GM04503 (cell line): ENCODE measurements at places on chromosomes 12 and 14.

DNA sequence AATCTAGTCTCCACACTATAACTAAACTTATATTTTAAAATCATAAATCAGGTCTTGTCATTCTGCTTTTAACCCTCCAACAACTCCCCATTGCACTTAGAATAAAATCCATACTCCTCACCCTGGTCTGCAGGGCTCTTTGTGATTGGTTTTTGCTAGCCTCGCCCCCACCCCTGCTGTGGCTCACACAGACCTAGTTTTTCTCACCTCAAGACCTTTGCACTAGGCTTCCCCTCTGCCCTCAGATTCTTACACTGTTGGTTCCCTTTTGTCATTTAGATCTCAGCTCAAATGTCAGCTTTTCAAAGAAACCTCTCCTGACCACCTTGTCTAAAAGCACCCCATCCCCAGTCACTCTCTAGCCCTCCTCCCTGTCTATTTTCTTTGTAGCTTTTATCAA is 10.7 kb upstream of the LHX5 start:
- no peak for DNase-seq

GRCh38 chr14:80787876-80788275 is 153.7 kb downstream of the CEP128 start:
- no peak for DNase-seq

- DNase-seq, result no peak
These were observed 35.6 kb downstream of the ANO4 start for GRCh38 chr12:100830003-100830795.

DNA sequence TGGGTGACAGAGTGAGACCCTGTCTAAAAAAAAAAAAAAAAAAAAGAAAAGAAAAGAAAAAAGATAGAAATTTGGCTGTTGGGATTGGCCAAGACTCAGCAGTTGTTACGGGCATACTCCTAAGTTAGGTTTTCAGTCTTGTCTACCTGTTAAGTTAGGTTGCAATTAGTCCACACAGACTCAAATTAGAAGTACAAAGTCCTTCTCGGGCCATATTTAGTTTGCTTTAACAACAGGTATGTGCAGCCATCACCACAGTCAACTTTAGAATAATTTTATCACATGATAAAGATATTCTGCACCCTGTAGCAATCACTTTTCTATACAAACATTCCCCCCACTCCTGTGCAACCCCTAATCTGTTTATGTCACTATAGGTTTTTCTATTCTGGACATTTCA is 85.2 kb downstream of the WNK1 start:
- DNase-seq, result no peak
